Stimulated activated CD8-positive, alpha-beta memory T cell treated with anti-CD3 and anti-CD28 coated beads, Interleukin-2, amount 100 ng/mL, for 1 hour (primary cell): ENCODE measurements at places on chromosomes 7 and 10.

DNA sequence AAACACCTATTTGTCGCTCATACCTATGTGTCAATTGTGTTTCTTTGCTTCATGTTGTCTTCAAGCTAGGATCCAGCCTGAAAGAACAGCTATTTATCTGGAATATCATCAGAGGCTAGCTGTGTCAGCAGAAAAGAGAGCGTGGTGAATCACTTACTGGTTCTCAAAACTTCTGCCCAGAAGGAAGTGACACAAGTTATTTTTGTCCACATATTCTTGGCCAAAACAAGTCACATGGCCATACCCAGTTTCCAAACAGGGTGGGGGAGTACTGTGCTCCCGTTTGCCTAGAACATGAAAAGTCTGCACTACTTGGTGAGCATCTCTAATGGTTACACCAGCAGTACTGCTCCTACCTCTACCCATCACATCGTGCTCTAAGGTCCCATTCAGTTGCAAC lies 160.9 kb upstream of the CSTF2T start:
- no peak for DNase-seq

- DNase-seq, result no peak
Measured at GRCh38 chr7:155848691-155849669, 36.7 kb upstream of the SHH start.

- no peak for DNase-seq
Measured at GRCh38 chr7:64999165-65000004, 7.1 kb downstream of the ERV3-1 start.

DNA sequence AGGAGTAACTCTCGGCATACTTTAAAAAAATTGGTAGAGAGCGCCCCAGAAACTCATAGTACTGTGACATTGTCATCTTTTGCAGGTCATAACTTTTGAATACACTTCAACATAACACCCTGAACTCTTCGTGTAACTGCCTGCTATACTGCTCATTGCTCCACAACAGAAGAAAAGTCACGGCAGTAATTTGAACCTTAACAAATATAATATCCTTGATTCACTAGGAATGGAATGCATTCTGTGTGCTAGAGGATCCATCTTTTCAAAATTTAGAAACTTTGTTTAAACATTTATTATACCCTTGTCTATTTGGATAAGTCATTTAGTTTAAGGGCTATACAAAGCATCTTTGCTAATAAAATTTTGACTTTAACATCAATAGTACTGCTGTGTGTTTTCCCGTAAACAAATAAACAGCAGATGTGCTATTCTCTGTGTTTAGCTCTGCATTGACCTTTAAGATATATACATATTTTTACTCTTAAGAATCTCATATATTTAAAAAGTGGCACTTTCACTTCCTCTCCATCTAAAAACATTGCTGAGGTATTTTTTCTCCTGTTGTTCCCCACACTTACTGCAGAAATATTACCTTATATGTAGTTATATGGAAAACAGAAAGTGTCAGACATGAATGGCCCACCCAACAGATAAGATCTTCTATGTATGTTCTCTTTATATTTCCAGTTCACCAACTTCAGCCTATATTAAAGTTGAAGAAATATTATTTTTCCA lies 217.6 kb upstream of the TMEM229A start:
- no peak for DNase-seq

GRCh38 chr7:26349005-26349915 lies 57.6 kb downstream of the SNX10 start:
- DNase-seq, result no peak

GRCh38 chr10:58641095-58641531 lies 128.4 kb downstream of the BICC1 start:
- no peak for DNase-seq

GRCh38 chr10:7480742-7481367 lies 70.0 kb upstream of the SFMBT2 start:
- no peak for DNase-seq

DNA sequence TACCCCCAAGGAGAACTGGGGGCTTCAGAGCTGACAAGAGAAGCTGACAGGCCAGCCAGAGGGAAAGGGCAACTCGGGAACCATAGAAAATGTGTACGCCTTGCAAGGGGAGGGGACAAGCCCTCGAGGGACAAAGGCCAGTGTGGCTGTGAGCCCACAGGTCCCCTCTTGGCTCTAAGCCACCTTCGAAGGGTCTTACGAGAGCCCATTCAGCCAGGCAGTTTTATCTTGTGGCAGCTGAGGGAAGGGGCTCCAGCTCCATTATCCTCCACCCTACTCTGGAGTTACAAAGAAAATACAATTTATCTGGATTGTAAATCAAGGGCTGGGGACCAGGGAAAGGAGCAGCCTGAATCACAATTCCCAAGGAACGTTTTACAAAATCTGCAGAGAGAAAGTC lies 159.5 kb upstream of the ZMIZ1 start:
- no peak for DNase-seq

GRCh38 chr7:104480529-104480928 lies 152.1 kb downstream of the LHFPL3 start:
- no peak for DNase-seq

- no peak for DNase-seq
Measured at GRCh38 chr10:70430493-70431445, 10.7 kb downstream of the NODAL start.

- DNase-seq, result no peak
Measured at GRCh38 chr10:113139699-113140098, 189.7 kb downstream of the TCF7L2 start.

- no peak for DNase-seq
Measured at GRCh38 chr10:51651063-51651462, 48.3 kb downstream of the CSTF2T start.

DNA sequence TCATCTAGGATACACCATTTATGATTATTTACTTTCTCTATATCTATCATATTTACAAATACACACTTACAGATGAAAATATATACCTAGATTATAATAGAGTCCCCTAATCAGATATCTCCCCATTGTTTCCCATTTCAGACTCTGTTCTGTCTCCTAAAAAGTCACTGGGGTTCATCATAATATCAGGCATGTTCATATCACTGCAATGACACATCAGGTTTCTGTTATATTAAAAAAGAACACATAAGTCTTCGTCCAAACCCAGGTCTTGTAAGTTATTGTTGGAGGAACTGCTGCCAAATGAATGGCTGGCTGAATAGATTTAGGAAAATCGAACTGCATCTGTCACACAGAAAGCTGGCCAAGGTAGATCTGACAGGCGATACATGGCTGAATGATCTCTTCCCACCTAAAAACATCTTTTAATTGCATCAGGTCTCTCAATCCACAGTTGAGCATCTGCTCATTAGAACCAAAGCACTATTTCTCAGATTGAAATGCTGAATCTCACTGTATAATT lies 178.7 kb downstream of the CACNA2D1 start:
- DNase-seq, result no peak

GRCh38 chr7:44439926-44440325 lies 50.5 kb downstream of the NUDCD3 start:
- no peak for DNase-seq

- no peak for DNase-seq
Measured at GRCh38 chr10:48804740-48805182, 120.1 kb downstream of the WDFY4 start.

DNA sequence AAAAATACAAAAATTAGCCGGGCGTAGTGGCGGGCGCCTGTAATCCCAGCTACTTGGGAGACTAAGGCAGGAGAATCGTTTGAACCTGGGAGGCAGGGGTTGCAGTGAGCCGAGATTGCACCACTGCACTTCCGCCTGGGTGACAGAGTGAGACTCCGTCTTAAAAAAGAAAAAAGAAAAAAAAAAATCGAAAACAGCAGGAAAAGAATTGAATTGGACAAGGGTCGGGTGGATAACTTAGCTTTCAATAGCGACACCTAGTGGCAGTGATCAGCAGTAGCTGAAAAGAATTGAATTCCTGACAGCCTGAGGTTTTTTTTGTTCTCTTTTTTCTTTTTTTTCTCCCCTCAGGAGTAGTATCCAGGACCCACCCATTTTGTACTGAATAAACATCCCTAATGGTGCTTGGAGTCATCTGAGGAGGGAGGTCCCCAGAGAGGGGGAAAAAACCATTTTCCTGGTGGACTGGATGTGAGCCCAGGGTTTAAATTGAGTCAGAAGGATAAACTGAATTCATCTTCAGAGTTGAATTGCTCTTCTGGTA lies 55.1 kb downstream of the CYCS start:
- no peak for DNase-seq
